Kidney (tissue), 22 donors: ENCODE measurements at places on chromosomes 1 and 21. TPM values are rescaled to one million over a fixed set of nuclear protein-coding genes. Genes with fewer than 3 reads are reported as not detected.

LBR gene
- 80.2 TPM for total RNA-seq

DNA sequence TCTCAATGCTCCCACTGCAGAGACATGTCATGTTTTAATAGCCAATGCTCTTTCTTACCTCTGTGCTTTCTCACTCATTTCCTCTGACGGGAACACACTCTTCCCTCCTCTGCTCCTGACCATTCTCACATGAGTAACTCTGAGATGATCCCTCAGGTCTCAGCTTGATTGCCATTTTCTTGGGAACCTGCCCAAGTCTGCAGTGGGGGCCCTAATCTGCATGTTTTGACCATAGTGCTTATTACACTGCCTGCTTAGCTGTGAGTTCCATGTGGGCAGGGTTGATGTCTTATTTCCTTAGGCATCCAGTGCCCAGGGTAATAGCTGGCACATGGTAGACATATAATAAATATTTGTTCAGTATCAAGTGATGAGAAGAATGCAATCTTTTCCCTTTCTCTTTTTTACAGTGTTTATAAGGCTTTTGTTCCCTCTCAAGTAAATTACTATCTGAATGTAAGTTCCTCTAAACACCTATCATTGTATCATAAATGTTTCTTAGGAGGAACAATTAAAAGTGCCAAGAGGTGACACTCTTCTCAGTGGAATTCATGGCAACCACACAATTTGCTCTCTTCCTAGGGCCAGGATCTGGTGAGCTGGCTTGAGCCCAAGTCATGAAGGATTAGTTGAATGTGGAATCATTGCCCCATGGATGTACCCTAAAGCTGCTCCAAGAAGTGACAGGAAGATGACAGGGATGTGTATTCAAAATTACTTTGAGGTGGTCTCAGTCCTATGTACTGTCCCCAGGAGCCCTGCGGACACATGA is 485.4 kb upstream of the USP24 start:
- DNase-seq = no peak

DNA sequence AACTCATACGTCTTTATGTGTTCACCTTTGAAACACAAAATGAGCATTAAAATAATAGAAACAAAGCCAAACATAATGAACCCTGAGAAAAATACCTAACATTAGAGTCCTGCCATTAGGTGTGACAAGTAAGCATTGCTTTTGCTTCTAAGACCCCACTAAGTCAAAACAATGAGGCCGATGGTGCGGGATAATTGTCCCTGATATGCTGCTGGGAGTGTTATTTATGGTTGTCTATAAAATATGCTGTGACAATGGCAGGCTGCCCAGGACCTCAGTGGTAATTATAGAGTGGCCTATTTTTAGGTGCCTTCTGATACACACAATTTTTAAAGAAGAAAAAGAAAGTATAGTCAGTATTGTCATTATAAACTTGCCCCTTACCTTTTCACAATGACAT is 1423.1 kb downstream of the AMY1C start:
- no peak for DNase-seq

VWA5B1 gene
- total RNA-seq = 1.4 TPM

CELA2B gene
- total RNA-seq = not detected

DNA sequence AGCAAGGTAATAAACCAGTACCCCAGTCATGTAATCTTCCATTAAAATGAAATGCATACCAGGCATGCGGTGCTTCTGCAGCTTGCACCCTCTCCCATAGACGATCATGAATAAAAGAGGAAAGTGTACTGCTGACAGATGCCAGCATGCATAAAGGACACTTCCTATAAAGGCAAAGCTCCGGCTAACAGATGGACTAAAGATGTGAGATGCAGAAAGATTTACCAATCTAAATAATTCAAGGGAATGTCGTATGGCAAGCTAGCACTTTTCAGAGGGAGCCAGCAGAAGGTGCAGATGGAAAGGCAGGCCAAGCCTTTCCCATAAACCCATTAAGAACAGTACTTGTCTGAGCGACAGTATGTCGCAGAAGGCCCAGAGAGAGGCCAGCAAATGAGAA is 542.0 kb downstream of the NUF2 start:
- DNase-seq = no peak

DCST2 gene
- total RNA-seq = 1.4 TPM

GRCh38 chr1:113855630-113856400 is 15.7 kb downstream of the PTPN22 start:
- no peak for DNase-seq

DNA sequence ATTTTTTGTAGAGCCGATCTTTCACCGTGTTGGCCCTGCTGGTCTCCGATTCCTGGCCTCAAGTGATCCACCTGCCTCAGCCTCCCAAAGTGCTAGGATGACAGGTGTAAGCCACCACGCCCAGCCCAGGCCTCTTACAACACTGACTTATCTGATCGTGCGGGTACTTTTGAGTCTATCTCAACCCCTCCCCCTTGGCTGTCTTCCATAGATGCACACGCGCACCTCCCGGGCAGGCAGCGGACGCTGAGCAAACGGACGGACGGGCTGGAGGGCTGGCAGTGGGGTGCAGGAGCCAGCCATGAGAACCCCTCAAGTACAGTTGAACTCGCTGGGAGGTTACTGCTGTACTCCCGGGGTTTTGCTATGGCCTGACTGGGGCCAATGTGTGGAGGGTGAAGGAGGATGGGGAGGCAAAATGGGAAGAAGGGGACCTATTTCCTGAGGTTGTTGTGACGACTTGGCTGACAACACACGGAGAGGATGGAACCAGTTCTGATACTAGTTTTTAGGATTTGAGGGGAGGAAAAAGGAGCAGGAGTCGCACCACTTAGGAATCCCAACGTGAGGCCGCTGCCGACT is 959 bp downstream of the CD58 start:
- DNase-seq = peak; percentile 65
